ENCODE measurements at places on chromosomes 6 and 20.

DNA sequence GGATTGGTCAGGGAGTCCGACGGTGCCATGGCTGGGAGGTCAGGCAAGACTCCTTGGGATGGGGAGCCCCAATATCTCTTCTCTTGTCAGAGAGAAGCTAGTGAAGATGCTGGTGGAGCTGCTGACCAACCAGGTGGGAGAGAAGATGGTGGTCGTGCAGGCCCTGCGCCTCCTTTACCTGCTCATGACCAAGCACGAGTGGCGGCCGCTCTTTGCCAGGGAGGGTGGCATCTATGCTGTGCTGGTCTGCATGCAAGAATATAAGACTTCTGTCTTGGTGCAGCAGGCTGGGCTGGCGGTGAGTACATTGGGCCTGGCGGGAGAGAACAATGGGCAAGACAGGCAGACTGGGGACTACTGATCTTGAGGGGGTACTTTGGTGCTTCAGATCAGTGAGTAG is 10.9 kb downstream of the CUL9 start:
- no peak for DNase-seq

DNA sequence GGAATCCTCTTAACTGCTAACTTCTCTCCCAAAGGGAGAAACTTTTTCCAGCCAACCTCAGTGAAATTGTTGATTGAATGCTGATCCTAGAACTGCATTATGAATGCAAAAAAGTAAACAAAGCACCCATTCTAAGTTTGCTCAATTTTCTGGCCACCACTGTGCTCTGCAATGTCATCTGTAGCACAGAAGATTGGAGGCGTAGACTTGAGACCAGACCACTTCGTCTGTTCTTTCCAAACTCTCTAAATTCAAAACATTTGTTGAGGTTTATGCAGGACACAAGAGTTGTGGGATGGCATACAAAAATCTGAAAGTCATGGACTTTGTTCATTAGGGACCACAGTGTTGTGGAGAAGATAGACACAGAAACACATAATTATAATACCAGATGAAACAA is 11.1 kb upstream of the TSPYL1 start:
- no peak for DNase-seq

DNA sequence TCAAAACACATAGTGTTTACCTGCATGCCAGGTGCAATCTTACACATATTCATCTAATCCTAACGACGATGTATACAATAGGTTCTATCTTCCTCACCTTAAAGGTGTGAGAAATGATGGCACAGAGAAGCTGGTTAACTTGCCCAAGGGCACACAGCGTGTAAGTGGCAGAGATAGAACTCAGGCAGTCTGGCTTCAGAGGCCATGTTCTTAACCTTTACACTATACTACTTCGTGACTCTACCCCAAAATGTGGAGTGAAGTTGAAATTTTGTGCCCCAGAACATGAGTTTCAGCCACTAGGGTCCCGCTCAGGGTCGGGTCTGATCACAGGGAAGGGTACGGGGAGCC is 584 bp downstream of the VPS52 start:
- DNase-seq: no peak

DNA sequence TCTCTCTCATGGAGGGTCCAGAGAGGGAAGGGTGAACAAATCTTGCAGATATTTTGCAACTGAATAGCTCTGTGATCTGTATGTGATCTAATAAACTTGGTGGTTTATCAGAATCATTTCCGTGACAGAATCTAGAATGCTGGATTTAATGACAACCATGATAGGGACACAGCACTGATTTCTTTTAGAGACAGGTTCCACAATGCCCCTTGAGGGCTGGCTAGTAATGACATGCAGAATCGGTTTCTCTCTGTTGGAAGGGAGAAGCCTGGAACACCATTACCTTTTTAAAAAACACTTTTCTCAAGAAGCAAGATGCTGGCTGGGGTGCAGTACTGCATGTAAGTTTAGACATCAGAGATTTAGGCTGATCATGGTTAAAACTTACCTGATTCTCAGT is 313.4 kb downstream of the CDH26 start:
- DNase-seq: peak; percentile 34

DNA sequence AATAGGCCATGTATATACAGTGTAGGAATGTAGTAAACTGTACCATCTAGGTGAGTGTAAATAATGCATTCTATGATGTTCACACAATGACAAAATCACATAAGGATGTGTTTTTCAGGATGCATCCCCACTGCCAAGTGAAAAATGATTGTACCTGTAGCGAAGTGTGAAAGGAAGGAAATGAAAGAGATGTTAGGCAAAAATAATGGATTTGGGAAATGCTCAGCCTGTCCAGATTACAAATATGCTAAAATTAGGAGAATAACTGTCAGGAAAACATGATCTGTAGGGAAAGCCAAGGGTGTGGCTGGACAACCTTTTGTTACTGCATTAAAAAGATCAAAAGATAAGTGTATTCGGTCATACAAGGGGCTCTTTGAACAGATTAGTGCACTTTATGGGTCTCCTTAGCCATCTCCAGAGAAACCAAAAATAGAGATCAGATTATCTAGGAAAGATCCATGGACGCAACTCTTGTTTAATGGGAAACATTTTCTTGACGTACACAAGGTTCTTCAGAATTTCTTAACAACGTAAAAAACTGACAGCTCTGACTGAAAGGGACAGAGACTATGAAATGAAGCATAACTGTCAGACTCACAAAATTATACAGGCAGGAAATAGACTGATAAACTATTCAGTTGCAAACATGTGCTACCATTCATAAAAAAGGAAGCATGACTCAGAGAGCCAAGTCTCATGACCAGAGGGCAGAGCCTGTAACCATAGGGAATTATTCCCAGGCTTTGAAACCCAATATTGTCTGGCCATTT is 253.6 kb upstream of the RAB32 start:
- DNase-seq: no peak

- DNase-seq: no peak
Observed at GRCh38 chr6:42316981-42317380, 99.3 kb upstream of the MRPS10 start.

DNA sequence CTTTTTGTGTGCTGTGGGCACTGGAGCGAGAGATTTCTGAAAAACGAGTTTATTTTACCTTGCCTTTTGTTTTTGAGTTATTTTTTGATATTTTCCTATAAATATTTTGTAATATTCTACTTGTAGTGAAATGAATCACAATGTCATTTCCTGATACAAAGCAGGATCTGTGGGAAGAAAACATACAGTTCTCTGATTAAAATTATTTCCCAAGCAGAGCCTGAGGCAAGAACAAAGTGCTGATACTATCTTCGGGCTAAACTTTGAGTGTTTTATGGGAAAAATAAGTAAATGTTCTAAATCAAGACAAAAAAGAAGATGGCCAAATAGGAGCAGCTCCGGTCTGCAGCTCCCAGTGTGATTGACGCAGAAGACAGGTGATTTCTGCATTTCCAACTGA is 33.7 kb upstream of the ELOVL5 start:
- DNase-seq: no peak

GRCh38 chr6:16337295-16337975 is 99.0 kb downstream of the GMPR start:
- no peak for DNase-seq

All from trophoblast cell (in vitro differentiated cells and primary cell).